ENCODE measurements at places on chromosomes 12 and 14.

DNA sequence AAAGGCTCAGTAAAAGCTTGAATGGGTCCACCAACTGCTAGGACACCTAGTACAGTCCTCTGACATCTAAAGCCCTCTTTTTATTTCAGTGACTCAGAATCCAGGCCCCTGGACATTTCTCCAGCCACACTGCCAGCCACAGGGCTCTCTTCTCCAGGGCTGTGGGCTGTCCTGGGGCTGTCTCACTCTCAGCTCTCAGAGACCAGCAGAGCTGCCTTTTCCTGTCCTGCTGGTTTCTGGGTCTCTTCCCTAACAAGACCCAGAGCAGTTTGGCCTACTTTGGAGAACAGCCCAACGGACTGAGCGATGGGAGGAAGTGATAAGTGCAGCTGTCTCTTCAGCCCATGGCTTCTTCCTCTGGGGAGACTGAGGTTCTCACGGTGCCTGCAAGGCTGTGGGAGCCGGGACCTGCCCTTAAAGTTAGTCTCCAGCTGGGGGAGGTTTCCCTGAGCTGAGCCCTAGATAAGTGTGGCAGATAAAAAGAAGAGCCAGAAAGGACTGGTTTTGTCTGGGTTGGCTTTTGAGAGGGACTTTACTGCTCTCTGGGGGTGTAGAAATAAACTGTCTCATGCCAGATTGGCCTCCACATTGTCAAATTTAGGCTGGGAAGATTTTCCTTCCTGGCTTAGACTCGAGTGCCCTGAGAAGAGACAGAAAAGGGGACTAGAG, 979.8 kb downstream of the VRK1 start:
- DNase-seq: no peak

DNA sequence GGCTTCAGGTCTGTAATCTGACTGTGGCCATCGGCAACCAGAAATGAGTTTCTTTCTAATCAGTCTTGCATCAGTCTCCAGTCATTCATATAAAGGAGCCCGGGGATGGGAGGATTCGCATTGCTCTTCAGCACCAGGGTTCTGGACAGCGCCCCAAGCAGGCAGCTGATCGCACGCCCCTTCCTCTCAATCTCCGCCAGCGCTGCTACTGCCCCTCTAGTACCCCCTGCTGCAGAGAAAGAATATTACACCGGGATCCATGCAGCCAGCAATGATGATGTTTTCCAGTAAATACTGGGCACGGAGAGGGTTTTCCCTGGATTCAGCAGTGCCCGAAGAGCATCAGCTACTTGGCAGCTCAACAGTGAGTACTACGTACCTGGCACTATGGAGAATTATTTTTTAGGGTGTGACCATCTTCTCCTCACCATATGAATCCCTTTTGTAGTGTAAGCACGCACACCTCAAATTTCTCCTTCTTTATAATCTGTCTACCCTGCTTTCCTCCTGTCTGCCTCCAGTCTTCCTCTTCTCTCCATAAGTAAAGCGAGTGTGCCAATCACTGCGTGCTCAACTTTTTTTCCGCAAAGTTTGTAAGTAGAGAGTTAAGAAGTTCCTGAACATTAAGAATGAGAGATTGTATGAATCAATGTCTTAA, at the start of gene TPH2:
TSS of gene TPH2 (plus strand) at position 118 of the 658 bp plus-strand sequence. CDS start at position 260, 142 bp downstream.
- DNase-seq: peak; percentile 62

GRCh38 chr12:92619730-92620684, 82.8 kb upstream of the PLEKHG7 start:
- DNase-seq: peak; percentile 67

GRCh38 chr14:68854421-68854820, 61.6 kb upstream of the ZFP36L1 start:
- no peak for DNase-seq

- peak; percentile 100 for DNase-seq
Observed at GRCh38 chr12:114684098-114684869, at the start of gene TBX3. Gene TBX3, minus strand, starts transcription at chr12:114684175. Its CDS starts 975 bp downstream, at chr12:114683200.

- DNase-seq: no peak
Observed at GRCh38 chr12:80400571-80400991, 43.5 kb upstream of the PTPRQ start.

DNA sequence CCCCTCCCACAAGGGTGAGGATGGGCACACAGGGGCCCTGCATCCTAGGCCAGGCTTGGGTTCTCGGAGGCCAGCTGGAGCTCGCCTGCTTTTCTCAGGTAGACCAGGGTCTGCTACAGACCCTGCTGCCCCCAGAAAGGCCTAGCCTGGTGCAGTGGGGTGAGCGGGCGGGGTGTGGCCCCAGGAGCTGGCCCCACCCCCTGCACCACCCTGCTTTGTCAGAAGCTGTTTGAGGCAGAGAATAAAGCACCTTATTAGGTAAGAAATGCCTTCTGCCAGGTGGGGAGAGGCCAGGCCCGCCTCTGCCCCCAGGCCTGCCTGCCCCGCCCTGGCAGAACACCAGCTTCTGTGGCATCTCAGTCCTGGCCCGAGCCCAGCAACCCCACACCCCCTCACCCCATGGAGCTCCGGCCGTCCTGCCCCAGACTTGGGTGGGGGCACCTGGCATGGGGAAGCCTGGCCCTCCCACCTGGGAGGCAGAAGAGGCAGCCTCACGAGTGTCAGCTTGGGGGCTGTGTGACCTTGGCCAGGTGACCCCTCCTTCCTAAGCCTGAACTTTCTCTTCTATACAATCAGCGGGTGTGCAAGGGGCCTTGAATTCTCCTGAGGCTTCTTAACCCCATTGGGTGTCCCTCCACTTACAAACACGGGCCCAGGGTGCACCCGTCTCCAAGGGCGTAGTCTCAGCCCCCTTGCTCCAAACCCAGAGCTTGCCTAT, 43.2 kb downstream of the KRT80 start:
- DNase-seq: no peak

GRCh38 chr14:35235840-35236239, 56.3 kb upstream of the PSMA6 start:
- no peak for DNase-seq

DNA sequence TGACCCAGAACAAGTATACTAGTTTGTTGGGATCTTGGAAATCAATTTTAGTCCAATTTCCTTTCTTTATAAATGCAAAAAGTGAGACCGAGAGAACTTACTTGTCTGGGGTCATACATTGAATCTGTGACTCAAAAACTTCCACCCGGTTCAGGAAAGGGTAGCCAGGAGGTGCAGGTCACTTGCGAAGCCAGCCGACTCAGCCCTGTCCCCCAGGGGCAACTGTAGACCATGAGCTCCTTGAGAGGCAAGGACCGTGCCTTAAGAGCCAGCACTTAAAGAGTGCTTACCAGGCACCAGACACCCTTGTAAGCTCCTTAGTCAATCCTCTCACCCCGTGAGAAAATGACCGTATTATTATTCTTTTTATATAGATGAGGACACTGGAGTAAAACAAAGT, 505 bp upstream of the BCDIN3D start:
- no peak for DNase-seq

DNA sequence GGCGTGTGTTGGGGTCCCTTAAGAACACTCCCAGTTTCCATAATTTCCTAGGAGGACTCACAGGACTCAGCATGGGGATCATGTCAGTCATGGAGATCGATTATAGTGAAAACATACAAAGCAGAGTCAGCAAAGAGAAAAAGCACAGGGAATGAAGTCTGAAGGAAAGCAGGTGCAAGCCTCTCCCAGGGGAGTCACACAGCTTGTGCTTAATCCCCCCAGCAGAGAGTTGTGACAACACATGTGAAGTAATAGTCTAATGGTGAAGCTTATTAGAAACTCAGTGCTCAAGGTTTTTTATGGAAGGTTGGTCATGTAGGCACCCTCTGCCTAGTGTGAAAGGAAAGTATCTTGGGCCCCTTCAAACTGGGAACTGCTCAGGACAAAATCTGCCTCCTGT, 149.0 kb upstream of the SEL1L start:
- no peak for DNase-seq

- DNase-seq: no peak
Observed at GRCh38 chr14:89719366-89720075, 235.0 kb downstream of the EFCAB11 start.

DNA sequence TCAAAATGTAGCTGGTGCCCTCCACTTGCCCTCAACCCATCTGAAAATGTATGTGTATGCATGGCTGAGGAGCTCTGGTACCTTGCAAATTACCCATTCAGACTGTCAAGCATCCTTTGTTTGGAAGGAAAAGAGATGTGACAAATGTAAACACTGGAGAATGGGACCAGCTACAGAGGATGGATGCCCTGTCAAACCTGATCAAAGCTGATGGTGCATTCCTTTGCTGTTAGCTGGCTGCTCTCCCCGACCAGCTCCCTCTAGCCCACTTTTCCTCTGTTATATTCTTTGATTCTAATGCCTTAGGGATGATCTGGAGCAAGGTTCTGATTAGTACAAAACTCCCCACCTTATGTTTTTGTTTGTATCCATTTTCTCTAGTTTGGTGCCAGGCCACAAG, 310.3 kb downstream of the C12orf75 start:
- peak; percentile 18 for DNase-seq

- DNase-seq: no peak
Observed at GRCh38 chr14:100851586-100851916, 25.6 kb downstream of the MEG3 start.

- no peak for DNase-seq
Observed at GRCh38 chr14:54048311-54048710, 91.7 kb upstream of the BMP4 start.

- DNase-seq: no peak
Observed at GRCh38 chr12:19148860-19149259, 19.3 kb downstream of the PLEKHA5 start.

DNA sequence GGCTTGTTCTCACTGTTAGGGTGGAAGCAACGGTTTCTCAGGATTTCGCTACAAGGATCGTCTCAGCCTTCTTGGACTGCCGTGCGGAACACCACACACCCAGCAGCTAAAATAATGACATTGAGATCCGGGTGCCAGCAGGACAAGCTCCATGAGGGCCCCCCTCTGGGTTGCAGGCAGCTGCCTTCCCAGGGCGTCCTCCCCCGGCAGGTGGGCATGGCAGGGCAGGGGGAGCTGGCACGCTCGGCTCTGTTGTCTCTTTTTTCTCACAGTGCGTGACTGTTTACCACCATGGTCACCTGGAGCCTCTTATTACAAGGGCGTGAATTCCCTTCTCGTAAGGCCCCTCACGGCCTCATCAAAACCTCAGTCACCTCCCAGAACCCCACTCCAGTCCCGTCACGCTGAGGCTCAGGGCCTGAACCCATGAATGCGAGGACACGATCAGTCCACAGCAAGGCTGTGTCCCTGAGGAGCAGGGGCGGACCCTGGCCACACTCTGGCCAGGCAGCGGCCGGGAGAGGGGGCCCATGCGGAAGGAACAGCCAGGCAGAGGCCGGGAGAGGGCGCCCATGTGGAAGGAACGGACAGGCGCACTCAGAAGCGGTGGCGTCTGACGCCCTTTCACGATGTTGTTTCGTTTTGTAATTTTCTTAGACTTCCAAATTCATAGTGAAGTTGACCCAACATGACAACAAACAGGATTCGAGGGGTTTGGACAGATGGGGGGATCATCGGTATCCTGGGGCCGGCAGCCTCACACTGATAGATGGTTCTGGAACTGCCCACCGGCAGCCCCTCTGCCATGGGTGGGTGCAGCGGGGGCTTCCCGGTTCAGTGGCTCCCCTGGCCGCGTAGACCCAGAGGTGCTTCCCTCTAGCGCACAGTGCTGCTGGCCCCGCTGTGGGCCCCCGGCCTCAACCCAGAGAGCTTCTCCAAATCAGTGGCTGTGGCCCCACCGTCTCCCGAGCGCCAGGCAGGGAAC, 10.0 kb downstream of the LRCOL1 start:
- DNase-seq: peak; percentile 63

- DNase-seq: no peak
Observed at GRCh38 chr12:113237748-113238147, 16.5 kb downstream of the TPCN1 start.

DNA sequence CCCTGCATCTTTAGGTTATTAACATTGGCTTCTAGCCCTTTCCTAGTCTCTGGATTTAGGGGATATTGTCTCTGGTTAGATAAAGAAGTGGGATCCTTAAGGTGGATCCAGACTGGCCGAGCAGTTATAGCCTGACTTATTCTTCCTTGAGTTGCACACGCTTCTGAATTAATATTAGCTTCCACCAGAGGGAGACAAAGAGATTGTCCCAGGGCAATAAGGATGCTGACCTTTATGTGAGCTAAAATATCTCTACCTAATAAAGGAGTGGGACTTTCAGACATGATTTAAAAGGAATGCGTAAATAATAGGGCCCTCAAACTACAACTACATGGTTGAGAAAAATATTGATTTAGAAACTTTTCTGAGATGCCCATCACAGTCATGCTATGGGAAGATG, 139.7 kb downstream of the SLCO1B3 start:
- no peak for DNase-seq

DNA sequence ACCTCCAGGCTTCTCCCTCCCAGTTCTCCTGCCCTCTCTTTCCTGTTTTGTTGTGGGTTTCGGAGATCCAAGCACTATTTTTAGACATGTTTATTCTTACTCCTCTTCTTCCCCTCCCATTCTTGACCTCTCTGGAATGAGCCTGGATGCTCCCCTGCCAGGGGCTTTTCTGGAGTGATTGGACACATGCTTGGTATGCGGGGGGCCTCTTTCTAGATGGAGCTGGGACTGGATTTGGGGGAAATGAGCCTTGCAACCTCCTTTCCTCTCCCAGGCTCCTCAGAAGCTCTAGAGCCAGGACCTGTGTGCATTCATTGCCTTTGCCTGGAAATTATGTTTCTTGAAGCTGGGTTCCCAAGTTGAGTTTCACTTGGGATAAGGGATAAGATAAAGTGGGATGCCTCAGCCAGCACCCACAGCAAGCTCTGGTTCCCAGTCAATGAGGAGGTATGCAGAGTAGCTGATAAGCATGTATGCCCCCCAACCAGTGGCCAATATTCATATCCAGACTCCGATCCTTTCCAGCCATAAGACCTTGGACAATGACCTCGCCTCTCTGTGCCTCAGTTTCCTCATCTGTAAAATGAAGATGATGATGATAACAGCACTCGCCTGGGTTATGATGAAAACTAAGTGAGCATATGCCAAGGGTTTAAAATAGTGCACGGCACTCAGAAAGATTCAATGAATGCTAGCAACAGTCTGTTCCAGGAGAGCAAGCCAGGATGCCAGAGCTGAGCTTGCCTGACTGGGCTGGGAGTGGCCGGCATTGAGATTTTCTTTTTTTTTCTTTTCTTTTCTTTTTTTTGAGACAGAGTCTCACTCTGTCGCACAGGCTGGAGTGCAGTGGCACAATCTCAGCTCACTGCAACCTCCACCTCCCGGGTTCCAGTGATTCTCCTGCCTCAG, 97.8 kb downstream of the SCARB1 start:
- peak; percentile 40 for DNase-seq

- no peak for DNase-seq
Observed at GRCh38 chr12:44031472-44032185, 195.7 kb downstream of the TMEM117 start.

DNA sequence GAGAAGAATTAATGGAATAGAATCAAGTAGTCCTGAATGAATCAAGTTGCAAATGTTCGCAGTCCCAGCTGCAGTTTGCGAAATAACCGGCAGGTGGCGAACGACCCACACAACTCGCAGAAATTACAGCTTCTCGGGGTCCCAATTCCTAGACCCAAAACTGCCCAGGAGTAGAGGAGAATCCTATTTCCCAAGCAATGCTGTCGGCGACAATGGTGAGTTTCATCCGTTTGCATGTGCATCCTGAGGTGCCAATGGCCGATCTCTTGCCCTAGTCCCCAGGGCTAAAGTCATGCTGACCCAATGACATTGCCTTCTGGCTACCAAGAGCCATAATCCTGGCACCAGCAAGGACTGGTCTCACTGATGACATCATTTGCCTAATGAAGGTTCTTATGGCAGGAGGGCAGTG, 8.5 kb upstream of the ASCL1 start:
- peak; percentile 13 for DNase-seq

GRCh38 chr12:113664224-113664681, 192.6 kb upstream of the LHX5 start:
- DNase-seq: no peak
